ENCODE measurements at places on chromosomes 11 and 22.

- DNase-seq, result no peak
Observed at GRCh38 chr11:45983471-45983845, 61.0 kb downstream of the LARGE2 start.

DNA sequence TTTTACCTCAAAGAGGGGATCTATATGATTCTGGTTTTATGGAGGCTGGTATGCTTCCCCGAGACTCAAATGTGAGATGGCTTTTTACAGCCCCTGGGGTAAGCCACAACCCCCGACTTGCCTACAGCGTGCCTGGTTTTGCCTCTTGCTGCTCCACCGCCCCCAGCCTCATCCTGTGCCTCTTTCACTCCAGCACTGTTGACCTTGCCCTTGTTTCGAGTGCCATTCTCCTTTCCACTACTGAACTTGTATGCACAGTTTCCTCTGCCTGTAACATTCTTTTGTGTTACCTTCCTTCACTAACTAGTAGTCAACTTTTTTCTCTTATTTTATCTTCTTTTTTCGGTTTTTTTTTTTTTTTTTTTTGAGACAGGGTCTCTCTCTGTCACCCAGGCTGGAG, 219.0 kb upstream of the ZBED5 start:
- no peak for DNase-seq

DNA sequence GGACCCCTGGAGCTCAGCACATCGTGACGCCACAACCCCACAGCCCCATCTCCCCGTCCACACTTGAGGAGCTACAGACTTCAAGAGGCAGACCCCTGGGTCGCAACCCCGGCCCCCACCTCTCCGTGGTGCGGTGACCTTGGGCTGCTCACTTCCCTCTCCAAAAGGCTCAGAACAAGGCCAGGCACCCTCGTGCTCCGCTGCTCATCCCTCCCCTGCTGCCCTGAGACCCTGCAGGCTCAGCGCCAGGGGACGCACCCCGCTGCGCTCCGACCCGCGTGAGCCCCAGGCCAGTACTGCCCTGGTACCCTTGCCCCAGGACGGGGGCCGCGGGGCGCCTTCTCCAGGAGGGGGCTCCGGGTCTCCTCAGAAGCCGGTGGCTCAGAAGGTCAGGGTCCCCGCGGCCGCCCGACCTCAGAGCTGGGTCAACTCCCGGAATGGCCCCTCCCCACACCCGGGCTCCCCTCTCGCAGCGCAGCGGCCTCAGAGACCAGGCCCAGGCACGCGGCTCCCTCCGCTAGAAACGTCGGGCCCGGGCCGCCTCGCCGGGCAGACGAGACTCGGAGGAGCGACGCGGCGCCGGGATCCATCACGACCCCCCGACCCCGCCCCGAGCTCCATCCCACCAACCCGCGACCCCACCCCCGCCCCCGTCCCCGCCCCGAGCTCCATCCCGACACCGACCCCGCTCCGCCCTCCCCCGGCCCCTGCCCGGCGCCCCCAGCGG, 563 bp downstream of the GATD1 start:
- peak; percentile 11 for DNase-seq

GRCh38 chr22:37451218-37451617, 23.9 kb upstream of the ELFN2 start:
- no peak for DNase-seq

DNA sequence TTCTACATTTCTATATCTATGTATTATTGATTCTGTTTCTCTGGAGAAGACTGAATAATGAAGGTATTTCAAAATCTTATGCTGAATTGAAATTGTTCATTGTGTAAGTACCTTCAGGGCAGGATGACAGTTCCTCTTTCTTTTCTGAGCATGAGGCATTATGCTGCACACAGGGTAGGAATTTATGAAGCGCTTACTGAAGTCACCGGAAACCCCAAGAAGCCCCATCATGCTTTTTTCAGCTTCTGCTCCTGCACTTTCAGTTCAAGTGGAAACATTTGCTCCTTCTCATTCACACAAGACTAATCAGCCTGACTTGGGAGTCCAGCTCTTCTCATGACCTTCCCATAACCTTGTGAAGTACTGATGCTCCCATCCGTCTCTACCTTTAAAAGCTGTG, 314.7 kb upstream of the SORL1-AS1 start:
- peak; percentile 18 for DNase-seq

GRCh38 chr22:48520884-48521588, 1306.6 kb downstream of the BRD1 start:
- no peak for DNase-seq

GRCh38 chr11:21307874-21308273, 638.5 kb downstream of the NELL1 start:
- DNase-seq, result no peak

GRCh38 chr11:70740488-70740851, 342.1 kb downstream of the CTTN start:
- no peak for DNase-seq

DNA sequence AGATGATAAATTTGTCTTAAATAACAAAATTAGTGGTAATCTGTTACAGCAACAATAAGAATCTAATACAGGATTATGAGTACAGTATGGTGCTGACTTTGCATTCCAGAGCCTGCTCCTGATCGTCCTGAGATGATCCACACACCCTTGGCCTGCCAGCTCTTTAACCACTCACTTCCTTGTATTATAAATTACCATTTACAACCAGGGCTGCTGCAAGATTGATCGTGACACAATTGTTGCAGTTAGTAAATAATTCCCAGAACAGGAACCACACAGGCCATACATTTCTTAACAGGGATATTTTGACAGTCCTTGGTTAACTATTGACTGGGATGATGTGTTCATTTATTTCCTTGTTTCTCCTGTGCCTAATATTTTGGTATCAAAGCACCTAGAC, 3.8 kb upstream of the CBLIF start:
- DNase-seq, result no peak
